GM23248 (cell line): ENCODE measurements at places on chromosomes 3 and 15. TPM values are rescaled to one million over a fixed set of nuclear protein-coding genes. Genes with fewer than 3 reads are reported as not detected.

Gene SCG5
- total RNA-seq = 16.2 and 26.1 TPM in 2 replicates

Gene DAPK2
- total RNA-seq = 2.1 and 7.5 TPM in 2 replicates

Gene RNF123
- 22.8 and 25.7 TPM in 2 replicates for total RNA-seq

Gene KCNMB3
- total RNA-seq = 0.38 and 0.54 TPM in 2 replicates

Gene GOLGA8T
- not detected in 2 replicates for total RNA-seq
